Bronchial epithelial cell (primary cell): ENCODE measurements at places on chromosomes 7 and 10.

DNA sequence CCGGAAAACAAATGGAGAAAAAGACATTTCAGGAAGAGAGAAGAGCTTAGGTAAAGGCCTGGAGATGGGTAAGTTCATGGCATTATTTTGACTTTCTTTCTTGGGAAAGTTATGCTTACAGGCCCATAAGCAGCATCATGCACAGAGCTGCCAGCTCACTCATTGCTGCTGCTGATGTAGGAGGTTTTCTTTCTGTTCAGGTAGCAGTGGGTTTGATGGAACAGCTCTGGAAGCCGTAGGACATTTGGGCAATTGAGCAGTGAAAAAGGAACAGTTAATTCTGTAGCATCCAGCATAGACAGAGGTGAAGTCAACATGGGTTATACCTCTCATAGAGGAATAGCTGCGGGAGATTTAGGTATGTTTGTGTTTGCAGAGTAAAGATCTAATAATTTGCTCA is 3.3 kb downstream of the CHN2 start:
- no peak for DNase-seq

GRCh38 chr7:133807624-133808492 is 319.3 kb upstream of the LRGUK start:
- DNase-seq = no peak

GRCh38 chr7:113444261-113444660 is 325.9 kb upstream of the SMIM30 start:
- DNase-seq = peak; percentile 53

- no peak for DNase-seq
Measured at GRCh38 chr7:38410056-38410455, 136.6 kb upstream of the TARP start.

- no peak for DNase-seq
Measured at GRCh38 chr10:132145521-132146185, 41.1 kb upstream of the DPYSL4 start.

DNA sequence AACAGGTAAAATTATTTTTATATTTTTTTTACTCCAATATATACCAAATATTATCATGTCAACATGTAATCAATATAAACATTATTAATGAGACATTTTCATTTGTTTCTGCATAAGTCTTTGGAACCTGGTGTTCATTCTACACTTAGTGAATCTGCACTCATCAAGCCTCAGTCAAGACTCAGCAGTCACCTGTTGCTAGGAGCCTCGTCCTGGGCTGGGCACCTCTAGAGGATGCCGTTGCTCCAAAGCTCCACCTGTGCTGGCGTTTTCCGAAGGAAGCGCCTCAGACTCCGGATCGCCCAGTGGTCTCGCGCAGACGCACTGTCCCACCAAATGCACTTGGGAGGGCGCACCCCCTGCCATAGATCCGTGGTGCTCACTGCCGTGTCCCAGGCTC is 604.7 kb upstream of the MKI67 start:
- no peak for DNase-seq

DNA sequence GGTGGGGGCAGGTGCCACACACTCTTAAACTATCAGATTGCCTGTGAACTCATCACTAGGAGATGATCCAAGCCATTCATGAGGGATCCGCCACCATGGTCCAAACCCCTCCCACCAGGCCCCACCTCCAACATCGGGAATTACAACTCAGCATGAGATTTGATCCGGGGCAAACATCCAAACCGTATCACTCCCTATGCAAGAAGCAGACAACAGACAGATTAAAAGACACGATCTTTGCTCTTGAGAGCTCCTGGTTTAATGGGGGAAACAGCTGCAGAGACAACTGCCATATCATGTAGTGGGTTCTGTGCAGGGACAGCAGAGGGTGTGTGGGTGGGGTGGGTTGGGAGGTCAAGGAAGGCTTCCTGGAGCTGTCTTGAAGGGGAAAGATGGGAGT is 123.6 kb downstream of the EMX2 start:
- DNase-seq = no peak

GRCh38 chr7:79540592-79540991 is 87.1 kb upstream of the MAGI2 start:
- no peak for DNase-seq

DNA sequence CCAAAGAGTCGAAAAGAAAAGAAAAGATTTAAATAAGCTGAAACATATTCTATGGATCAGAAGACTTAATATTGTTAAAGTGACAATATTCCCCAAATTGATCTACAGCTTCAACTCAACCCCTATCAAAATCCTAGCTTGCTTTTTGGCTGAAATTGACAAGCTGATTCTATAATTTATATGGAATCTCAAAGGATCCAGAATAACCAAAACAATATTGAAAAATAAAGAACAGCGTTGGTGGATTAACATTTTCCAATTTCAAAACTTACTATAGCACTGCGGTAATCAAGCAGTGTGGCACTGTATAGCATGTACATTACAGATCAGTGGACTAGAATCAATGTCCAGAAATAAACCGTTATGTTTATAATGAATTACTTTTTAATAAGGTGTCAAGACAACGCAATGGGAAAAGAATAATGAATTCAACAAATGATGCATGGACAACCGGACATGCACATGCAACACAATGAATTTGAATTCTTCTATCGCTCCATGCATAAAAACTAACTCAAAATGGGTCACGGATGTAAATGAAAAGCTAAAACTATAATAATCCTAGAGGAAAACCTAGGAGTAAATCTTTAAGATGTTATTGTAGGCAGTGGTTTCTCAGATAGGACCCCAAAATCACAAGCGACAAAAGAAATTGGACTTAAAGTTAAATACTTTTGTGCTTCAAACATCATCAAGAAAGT is 1.6 kb upstream of the ALOX5 start:
- DNase-seq = no peak

GRCh38 chr10:126528315-126528835 is 140.1 kb upstream of the ADAM12 start:
- DNase-seq = peak; percentile 8

DNA sequence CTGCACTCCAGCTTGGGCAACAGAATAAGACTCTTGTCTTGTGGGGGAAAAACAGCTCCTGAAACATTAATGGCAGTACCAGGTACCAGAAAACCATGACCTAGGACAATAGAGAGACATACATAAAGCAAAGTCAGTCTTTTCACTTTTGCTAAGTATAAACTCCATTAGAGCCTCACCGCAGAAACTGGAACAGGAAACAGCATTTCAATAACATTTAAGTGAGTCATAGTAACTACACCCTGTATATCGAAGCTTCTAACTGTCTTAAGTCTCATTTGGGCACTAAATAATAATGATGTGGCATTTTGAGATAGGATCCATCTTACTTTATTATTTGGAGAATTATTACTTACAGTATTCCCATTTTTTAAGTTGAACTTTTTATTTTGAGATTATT is 517.8 kb upstream of the CELF2 start:
- DNase-seq = peak; percentile 23

GRCh38 chr7:2596464-2597272 is 35.1 kb upstream of the TTYH3 start:
- DNase-seq = no peak

DNA sequence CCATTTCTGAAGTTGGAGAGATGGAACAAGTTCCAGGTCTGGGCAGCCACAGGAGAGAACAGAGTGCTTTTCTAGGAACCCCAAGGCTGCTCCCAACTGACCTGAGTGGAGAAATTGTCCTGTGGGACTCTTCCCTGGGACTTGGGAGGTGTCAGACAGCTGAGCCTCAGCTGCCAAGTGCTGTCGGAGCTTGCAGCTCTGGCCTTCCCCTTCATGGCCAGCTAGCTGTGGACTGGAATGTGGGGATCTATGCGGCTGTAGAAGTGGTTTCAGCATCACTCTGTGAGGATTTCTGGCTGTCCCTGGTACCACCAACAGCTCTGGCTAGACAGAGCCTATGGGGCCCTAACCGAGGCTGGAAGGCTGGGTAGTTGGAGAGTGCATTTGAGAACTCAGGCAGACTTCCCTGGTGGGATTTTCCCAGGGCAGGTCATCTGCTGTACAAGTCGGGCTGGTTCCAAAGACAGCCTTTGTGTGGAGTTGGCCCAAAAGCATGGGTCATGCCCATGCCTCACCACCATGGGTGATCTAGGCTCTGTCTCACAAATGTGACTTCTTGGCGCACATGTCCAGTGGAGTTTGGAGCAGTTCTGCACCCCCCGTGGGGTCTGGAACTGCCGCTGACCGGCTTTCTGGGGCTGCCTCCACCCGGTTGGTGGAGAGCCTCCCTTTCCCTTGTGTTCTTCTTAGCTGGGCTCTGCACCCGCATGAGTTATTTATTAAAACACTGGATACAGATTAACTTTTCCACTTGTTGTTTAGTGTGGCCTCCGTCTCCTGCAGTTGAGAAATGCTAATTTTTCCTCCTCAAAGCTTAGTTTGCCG is 10.9 kb downstream of the SUFU start:
- DNase-seq = no peak

DNA sequence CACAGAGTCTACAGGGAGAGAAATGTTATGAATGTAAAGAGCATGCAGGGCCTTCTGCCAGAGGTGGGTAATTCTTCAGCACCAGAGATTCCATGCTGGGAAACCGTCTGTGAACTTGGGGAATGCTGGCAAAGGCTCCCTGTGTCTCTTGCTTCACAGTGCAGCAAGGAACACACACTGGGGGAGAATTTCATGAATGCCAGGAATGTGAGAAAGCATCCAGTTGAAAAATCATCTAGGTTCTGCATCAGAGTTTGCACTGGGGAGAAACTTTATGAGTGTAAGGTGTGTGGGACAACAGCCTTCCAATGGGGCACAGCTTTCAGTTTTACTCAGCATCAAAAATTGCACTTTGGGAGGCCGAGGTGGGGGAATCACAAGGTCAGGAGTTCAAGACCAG is 224.3 kb upstream of the IGFBP3 start:
- peak; percentile 64 for DNase-seq

- DNase-seq = peak; percentile 67
Measured at GRCh38 chr10:110498982-110499795, 1.5 kb downstream of the DUSP5 start.

GRCh38 chr10:84540617-84541288 is 212.4 kb downstream of the CCSER2 start:
- peak; percentile 18 for DNase-seq

GRCh38 chr7:159175792-159176191 is 31.1 kb upstream of the VIPR2 start:
- DNase-seq = no peak

GRCh38 chr7:1027242-1028043 is 16.9 kb upstream of the GPR146 start:
- DNase-seq = peak; percentile 10

- DNase-seq = no peak
Measured at GRCh38 chr10:50554376-50554994, 69.3 kb downstream of the SGMS1 start.

GRCh38 chr7:80027611-80028173 is 106.9 kb upstream of the GNAI1 start:
- peak; percentile 76 for DNase-seq

- peak; percentile 36 for DNase-seq
Measured at GRCh38 chr7:125098377-125098970, 168.8 kb upstream of the POT1 start.

DNA sequence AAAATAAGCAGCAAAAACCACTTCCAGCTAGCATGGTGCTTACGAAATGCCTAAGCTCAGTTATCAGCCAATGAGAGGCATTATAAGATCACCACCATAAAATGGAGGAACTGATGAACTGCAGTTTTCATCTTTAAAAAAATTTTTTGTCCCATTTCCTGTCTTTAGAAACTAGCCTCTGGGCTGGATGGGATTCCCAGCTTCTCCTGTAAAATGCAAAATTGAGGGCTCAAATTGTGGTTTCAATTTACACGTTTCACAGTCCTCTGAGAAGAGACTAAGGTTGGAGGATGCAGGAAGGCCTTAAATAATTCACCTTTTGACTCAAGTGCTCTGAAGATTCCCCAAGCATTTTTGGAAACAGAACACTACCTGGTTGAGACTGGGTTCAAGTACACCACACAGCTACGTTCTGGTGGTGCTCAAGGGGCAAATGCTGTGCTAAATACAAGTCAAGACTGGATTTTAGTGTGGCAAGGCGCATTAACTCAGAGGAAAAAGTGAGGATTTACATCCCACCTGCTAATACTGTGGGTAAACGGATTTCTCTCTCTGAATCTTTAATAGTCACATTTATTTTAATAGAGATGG is 951 bp downstream of the ZNF25 start:
- peak; percentile 12 for DNase-seq

GRCh38 chr7:21371360-21371759 is 56.5 kb upstream of the SP4 start:
- DNase-seq = no peak

- no peak for DNase-seq
Measured at GRCh38 chr10:84499846-84500245, 171.5 kb downstream of the CCSER2 start.

GRCh38 chr7:128392446-128393327 is 17.1 kb downstream of the IMPDH1 start:
- DNase-seq = no peak
